Activated CD4-positive, alpha-beta T cell treated with anti-CD3 and anti-CD28 coated beads, Interleukin-2, amount 50 U/mL, for 24 hours (primary cell): ENCODE measurements at places on chromosomes 7 and 10.

GRCh38 chr7:39683216-39683845 lies 60.0 kb downstream of the RALA start:
- no peak for DNase-seq

DNA sequence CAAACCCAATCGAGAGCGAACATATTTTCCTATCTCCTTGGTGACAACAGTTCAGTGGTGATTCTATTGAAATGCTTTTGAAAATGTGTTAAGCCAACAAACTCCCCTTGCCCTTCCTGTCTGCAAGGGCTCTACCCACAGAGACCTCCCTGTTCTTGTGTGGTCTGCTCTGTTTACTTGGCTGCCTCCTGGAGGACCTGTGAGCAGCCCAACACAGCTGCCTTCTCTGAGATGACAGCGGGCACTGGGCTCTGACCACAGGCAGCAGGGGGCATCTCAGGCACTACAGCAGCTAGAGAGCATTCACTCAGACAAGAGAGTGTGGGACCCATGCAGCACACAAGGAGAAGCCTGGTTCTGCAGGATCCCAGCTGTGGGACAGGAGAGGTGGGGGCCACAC lies 416.4 kb downstream of the TCERG1L start:
- DNase-seq: no peak

DNA sequence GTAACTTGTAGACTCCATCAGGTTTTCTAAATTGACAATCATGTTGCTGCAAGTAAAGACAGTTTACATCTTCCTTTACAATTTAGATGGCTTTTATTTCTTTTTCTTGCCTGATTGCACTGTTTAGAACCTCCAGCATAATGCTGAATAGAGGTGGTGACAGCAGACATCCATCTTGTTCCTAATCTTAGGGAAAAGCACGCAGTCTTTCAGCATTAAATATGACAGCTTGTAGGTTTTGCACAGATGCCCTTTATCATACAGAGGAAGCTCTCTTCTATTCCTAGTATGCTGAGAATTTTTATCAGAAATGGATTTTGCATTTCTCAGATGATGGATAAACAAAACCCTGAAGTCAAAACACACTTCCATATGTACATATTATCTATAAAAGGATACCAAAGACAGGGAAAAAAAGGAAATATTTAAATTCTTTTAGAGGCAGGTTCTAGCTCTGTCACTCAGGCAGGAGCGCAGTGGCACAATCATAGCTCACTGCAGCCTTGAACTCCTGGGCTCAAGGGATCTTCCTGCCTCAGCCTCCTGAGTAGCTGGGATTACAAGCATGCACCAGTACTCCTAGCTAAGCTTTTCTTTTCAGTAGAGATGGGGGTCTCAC lies 69.1 kb upstream of the KCNIP2 start:
- DNase-seq: no peak

- no peak for DNase-seq
Measured at GRCh38 chr10:46514431-46514861, 42.0 kb downstream of the GPRIN2 start.

GRCh38 chr7:123961771-123962170 lies 36.7 kb downstream of the SPAM1 start:
- no peak for DNase-seq

DNA sequence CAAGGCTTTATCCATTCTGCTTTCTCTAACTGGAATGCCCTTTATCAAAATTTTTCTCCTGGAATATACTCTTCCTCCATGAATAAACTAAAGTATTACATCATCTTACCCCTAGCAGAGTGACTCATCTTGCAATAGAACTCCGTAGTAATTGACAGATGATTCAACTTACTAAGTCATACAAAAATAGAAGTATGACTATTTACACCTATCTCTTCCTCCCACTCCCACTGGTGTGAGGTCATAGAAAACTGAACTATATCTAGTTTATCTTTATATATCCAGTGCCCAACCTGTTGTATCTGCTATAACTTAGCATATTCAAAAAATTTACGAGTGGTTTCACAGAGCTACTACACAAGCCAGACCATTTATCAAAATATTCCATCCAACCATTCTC lies 26.1 kb downstream of the ABCB1 start:
- DNase-seq: no peak

DNA sequence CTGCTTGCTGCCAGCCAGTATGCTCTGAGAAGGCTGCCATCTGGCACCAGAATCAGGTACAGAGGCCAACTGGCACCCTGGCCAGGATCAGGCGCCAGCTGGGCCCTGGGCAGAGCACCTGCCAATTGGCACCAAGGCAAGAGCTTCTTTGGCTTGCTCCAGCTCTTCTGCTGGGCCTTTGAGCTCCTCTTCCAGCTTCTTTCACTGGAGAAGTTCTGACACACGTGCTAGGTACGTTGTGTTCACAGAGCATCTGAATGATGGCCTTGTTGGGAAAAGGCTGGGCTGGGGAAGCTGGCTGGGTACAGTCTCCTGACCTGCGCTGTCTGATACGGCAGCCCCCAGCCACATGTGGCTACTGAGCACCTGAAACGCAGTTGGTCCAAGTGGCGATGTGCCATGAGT lies 31.7 kb upstream of the OPALIN start:
- no peak for DNase-seq

- no peak for DNase-seq
Measured at GRCh38 chr10:86964847-86965190, 3.5 kb upstream of the ADIRF start.

DNA sequence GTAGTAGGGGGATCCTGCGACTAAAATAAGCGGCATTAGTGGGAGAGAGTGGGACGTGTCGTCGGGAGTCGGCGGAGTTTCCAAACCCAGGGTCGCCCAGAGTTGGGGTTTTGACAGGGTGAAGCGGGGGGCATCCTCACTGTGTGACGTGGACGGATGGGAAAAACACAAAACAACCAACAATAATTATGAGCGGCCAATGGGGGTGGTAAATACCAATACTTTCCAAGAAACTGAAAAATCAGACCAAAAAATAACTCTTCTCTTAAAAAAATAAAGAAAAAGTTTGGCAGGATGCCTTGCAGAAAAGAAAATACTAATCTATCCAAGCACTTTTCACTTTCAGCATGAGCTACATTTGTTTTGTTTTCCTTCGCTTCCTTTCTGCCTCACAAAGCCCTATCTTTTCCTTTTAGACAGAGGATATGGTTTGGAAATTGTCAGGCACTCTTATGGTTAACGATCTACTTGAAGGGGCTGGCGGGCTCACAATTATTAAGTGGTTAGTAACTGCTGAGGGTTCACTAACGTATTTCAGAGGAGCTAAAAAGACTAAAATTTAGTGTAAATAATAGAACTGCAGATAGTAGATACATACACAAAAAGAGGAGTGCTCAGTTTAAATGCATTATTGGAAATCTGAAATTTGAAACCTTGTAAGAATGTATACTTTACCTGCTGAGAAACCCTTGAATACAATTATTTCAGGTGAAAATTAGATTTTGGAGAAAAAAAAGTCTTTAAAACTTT lies 802 bp upstream of the CDK6 start:
- DNase-seq: no peak

DNA sequence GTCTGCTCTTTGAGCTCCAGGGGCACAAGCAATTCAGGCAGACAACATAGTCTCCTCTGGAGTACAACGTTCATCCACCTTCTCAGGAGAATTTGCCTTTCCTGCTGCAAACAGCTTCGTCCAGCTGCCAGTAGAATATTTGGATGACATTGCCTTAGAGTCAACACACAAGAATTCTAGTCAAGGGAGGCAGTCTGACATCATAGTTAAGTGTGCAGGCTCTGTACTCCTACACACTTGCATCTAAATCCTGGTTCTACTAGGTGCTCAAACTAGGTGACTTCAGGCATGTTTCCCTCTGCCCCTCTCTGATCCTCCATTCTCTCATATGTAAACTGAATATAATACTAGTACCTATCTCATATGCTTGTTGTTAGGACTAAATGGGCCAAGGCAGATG lies 314.8 kb downstream of the HPSE2 start:
- DNase-seq: no peak

GRCh38 chr10:48400129-48400849 lies 93.8 kb downstream of the MAPK8 start:
- DNase-seq: no peak

- DNase-seq: no peak
Measured at GRCh38 chr7:129780974-129781927, 169.7 kb downstream of the NRF1 start.

- DNase-seq: no peak
Measured at GRCh38 chr7:130227883-130228575, 20.4 kb downstream of the SSMEM1 start.

DNA sequence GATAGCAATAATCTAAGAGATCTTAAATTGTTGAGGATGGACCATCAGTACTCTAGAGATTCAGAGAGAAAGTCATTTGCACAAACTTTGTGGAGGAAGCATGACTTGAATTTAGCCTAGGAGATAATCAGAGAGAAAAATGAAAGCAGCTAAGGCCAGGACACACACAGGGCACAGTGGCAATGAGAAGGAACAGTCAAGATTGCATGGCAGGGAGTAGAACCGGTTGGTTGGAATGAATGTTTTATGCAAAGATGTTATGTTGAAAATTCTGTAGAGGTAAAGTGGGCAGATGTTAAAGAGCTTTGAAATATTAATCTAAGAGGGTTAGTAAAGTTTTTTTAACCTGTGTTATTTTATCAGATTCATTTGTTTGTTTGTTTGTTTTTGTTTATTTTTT lies 521.8 kb downstream of the GATA3 start:
- DNase-seq: no peak

DNA sequence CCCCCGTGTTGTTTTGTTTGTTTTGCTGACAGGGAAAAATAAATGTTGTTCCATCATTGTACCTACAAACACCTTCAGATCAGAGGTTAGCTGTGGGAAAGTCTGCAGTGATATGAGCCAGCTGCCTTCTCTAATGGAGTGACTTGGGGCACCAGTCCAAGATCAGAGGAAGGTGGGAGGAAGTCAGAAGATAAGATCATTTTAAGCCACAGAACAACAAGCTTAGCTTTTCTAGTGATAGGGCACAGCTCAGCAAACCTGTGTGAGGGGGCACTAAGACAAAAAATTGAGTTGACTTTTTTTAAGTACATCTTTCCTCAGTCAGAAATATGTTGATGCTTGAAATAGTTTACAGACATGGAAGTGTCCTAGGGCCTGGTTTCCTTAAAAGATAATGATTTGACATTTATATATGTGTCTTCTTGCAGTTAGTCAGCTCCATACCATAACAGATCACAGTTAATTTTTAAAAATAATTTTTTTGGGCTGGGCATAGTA lies 240.3 kb upstream of the KAT6B start:
- no peak for DNase-seq

DNA sequence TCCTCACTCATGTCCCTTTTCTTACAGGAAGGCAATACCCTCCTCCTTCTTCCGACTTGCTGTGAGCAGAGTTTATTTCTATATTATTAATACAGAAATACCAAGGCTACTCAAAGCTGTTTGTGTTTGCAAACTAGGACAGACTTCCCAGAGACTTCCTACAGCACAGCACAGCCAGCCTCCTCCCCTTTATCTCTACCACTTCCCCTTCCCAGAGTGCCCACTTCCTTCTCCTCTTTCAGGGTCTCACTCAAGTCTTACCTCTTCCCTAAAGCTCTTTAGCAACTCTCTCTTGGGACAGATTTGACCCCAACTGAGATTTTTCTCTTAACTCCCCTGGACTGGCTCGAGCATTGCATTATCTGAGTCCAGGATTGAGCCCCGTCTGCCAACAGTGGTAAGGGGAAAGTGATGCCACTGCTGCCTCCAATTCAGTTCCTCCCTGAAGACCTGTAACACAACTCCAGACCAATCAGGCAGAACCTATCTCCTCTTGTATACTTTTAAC lies 5.5 kb upstream of the LRGUK start:
- DNase-seq: no peak

DNA sequence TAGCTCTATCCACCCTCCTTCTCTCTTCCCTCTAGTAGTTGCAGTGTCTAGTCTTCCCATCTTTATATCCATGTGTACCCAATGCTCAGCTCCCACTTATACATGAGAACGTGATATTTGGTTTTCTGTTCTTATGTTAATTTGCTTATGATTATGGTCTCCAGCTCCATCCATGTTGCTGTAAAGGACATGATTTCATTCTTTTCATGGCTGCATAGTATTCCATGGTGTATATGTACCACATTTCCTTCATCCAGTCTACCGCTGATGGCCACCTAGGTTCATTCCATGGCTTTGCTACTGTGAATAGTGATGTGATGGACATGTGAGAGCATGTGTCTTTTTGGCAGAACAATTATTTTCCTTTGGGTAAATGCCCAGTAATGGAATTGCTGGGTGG lies 6.5 kb downstream of the PRSS2 start:
- DNase-seq: no peak

GRCh38 chr7:155316427-155317113 lies 18.9 kb downstream of the INSIG1 start:
- DNase-seq: no peak

GRCh38 chr7:101258243-101258731 lies 13.4 kb upstream of the FIS1 start:
- DNase-seq: no peak

DNA sequence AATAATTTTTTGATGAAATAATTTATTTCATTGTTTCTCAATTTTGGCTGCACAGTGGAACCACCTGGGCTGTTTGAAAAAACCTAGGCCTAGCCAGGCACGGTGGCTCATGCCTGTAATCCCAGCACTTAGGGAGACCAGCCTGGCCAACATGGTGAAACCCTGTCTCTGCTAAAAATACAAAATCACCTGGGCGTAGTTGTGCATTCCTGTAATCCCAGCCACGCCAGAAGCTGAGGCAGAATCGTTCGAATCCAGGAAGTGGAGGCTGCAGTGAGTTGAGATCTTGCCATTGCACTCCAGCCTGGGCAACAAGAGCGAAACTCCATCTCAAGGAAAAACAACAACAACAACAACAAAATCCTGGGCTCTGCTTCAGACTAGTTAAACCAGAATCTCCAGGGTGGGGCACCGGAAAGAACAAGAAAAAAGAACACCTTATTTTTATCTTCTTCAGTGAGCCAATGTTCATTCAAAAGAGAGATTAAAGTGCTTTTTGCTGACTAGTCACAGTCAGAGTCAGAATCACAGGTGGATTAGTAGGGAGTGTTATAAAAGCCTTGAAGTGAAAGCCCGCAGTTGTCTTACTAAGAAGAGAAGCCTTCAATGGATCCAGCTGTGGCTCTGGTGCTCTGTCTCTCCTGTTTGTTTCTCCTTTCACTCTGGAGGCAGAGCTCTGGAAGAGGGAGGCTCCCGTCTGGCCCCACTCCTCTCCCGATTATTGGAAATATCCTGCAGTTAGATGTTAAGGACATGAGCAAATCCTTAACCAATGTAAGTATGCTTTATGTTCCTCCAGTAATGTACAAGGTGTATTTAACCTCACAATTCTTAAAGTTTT lies at the start of gene CYP2C18:
Gene CYP2C18 (plus strand): TSS at position 516 of the 841 bp plus-strand sequence. CDS start 91 bp downstream, at position 607.
- no peak for DNase-seq

- DNase-seq: no peak
Measured at GRCh38 chr10:10661176-10661575, 356.5 kb upstream of the CELF2 start.

GRCh38 chr7:117036053-117036669 lies 82.9 kb downstream of the ST7 start:
- DNase-seq: no peak

DNA sequence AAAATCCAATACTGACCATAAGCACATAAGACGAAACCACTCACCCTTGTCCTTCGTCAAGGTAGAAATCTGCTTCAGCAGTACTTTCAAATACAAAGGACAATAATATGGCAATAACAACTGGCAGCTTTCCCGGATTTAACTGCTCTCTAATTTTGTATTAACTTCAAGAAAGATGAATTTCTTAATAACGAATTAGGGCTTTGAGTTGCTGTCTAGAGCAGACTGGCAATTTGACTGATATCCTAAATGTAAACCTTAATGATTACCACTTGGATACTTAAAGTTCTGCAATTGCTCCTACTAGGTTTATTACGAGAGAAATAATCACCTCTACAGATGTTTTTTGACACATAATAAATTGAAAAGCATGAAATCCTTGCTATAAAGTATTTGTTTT lies 418.7 kb downstream of the MAGI2 start:
- no peak for DNase-seq
